Anterior cingulate cortex (tissue), 58 donors: ENCODE measurements at places on chromosomes 1 and 21.

DNA sequence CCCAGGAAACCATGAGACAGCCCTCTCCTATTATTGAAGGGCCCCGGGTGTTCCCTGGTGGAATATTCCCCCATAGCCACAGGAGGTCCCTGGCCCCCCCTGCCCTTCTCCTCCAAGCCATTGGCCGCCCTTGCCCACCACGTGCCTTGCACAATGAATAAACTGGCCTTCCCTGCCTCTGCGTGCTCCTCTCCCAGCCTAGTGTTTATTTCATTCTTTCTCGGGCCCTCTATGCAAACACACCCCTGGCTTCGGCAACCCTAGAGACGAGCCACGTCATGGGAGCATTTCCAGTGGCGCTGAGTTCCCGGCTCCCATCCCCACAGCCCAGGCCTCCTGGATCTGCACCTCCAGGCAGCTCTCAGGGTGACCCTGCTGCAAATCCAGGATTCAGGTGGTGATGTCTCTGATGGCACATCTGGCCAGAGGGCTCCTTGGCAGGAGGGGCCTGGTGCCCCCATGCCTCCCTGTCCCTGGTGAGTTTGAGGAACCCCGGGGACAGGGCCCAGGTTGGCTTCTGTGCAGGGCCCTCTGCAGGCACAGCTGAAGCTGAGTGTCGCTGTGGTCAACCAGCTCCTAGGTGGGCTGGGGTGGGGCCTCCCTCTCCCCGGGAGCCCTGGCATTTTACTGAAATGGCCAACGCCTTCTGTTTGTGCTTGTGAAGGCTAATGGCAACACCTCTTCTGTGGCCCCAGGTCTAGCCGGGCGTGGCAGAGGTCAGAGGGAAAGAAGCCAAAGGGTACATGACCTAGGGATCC is 6.2 kb downstream of the KRTAP10-12 start:
- DNase-seq, result no peak

DNA sequence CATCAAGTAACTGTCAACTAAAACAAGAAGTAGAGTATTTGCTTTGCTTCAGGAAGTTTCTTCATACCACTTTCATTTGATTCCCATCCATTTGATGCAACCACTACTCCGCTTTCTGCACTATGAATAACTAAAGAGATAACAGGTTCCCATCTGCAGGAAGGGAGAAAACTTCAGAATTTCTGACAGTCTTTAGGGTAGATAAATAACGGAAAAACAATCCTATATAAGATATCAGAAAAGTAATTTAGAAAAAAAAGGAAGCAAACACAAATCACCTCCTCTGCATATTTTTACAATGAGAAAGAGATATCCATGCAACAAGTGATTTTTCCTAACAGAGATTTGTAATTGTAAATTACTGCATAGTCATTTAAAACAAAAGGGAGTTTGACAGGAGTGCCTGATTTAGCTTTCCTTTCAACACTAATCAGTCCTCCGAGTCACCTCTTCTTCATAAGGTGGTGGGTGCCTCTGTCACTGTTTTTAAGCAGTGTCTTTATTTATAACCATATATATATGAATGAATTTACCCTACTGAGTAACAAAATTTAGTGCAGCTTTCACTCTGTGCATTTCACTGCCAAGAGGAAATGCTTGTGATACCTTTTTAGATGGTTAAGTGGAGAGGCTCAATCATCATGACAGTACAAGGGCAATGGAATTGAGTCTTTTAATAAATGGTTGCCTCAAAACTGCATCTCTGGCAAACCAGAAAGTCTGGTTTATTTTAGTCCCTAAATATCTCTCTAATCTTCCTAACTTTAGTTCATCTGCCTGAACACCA is 1920.4 kb downstream of the MRPL39 start:
- DNase-seq, result no peak

DNA sequence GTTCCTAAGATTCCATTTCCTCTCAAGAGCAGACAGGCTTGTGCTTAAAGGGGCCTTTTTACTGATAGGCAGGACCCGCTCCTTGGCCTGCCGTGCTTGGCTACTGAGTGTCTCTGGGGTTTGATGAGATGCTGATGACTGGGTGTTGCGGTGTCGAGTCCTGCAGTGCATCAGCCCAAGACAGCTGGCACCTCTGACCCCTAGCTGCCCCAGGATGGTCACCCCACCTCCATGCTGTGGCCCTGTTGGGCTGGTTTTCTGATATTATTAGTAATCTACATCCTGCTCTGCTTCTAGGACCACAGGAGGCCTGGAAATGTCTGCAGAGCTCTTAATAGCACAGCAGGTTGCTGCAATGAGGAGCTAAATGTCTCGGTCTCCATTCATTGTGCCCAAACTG is 28.7 kb downstream of the LRRC71 start:
- DNase-seq, result no peak

DNA sequence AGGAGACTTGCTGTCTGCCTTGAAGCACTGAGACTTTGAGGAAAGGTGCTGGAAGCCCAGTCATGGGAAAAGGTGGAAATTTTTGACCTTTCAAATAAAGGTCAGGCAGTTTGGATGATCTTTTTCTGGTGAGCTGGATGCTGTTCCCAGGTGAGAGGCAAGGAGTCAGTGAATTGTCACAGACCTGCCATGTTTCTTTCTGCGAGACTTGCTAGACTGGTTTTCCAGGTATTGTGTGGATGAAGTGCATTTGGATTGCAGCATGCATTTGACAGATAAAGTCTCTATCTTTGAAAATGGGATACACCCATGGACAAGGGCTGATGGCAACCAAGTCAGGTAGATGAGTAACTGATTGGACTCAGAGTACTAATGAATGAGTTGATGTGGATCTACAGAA is 65.7 kb upstream of the NHLH2 start:
- no peak for DNase-seq

DNA sequence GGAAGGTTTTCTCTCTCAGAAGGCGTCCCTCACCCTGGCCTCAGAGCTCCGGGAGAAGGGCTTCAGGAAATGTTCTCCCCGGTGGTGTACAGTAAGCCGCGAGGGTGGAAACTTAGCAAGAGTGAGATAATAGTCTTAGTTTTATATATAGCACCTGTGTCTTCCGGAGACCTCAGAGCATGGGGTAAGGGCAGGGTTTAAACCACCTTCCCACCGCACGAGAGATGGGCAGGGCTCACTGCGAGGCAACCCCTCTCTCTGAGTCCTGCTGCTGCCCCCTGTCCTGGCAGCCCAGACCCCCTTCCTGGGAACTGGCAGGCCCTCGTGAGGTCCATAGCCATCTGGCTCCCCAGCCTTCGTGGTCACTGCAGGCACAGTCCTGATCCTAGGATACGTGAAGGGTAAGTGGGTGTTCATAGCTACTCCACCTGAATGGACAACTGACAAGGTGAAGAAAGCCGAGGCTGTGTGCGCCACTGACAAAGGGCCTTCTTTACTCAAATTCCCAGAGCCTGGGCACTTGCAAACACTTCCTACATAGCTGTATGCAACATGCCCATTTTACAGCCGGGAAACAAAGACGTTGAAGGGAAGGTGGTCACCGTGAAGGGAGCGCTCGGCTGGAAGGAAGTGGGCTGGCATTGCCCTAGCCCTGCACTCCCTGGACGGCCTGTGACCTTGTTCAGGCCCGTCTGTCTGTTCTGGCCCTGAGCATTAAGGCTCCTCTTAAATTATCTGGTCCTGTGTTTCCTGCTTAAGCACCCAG is 26.9 kb downstream of the ITPKB start:
- no peak for DNase-seq

DNA sequence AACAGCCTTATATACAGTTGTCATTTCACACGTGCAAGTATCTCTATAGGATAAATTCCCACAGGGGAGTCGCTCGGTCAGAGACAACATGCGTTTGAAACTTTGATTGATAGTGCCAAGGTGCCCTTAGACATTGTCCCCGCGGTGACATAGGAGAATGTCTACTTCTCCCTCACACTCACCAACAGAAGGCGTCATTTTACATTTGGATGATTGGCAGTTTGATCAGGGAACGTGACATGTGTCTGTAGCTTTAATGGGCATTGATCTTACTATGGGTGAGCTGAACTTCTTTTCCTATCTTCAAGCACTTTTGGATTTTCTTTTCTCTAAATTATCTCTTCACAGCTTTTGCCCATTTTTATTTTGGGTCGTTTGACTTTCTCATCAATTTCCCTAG is 42.6 kb upstream of the PAX7 start:
- no peak for DNase-seq

DNA sequence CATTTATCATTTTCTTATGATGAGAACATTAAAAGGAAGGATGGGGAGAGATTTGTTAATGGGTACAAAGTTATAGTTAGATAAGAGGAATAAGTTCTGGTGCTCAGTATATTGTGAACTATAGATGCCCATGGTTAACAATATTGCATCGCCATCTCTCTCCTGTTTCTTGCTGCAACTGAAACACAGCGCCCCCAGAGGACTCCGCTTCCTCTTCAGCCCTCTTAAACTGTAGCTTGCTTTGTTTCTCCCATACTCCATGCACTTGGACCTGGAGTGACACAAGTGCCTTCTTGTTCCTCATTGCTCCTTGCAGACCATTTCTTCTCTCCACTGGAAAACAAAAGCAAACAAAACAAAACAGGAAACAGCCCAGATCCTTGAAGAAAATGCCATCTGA is 70.1 kb upstream of the NTPCR start:
- no peak for DNase-seq

- DNase-seq, result no peak
Observed at GRCh38 chr1:107669996-107670395, 295.0 kb downstream of the VAV3 start.

DNA sequence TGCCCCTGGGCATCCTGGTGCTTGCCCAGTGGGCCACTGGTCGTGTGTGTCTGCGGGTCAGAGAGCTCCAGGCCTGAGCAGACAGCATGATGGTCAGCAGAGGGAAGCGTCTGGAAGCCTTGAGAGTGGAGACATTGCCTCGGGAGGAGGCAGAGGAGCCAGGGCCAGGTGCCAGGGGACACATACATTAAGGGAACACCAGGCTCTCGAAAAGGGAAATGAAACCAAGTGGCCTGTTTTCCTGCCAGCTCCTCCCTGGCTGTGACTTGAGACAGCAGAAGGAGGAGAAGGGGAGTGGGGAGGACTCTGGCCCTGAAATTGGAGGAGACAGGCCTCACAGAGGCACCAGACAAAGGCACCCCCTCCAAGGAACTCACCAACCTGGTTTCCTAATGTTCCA is 62.4 kb upstream of the LRP8 start:
- DNase-seq, result no peak

DNA sequence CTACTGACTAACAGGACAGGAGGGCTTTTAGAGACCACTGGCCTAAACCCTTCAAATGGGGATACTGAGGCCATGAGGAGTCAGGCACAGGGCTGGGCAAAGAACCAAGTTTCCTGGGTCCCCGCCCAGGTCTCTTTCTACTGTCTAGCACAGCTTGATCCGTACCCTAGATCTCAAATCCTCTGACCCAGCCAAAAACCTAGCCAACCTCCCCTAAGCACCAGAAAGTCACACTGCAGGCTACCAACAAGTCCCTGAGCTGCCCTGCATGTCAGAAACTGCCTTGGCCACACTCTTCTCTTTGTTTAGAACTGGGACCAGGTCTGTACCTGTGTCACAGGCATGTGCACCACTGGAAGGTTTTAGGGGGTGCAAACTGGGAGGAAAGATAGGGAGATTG is 33.6 kb downstream of the AHDC1 start:
- DNase-seq, result no peak

GRCh38 chr1:245986404-245987218 is 520.5 kb downstream of the SMYD3 start:
- DNase-seq, result no peak

- DNase-seq, result no peak
Observed at GRCh38 chr1:34916104-34916503, 13.3 kb downstream of the DLGAP3 start.

- DNase-seq, result peak; percentile 30
Observed at GRCh38 chr1:111488669-111489068, 14.8 kb downstream of the ADORA3 start.

DNA sequence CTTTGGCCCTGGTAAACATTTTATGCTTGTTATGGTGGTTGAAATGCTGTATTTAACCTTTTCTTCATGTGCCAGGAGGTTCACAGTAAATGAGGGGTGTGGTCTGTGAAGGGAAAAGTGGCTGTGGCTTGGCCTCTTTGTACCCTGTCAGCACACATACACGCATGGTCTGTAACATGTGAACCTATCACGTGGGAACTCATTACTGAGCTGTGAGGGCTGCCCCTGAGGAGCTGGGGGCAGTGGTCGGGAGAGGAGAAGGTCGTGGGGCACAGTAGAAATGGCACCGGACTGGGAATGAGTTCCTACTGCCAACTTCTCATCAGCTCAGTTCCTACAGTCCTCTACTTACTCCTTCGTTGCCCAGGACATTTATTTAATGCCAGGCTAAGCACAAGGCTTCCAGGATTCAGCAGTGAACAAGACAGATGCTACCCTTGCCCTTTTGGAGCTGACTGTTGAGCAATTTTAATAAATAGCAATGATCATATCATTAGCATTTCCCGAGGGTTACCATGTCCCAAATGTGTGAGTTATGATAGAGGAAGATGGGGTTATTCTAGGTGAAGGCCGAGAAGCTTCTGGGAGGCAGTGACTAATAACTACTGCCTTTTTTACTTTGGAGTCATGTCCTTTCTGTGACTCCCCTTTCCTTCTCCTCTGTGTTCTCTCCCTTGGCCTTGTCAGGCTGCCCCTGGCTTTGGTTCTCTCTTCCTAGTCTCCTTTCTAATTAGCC is 38.8 kb downstream of the DDR2 start:
- no peak for DNase-seq
